ENCODE measurements at places on chromosomes 2 and 18.

GRCh38 chr2:147356157-147356556 is 488.7 kb upstream of the ACVR2A start:
- no peak for DNase-seq

DNA sequence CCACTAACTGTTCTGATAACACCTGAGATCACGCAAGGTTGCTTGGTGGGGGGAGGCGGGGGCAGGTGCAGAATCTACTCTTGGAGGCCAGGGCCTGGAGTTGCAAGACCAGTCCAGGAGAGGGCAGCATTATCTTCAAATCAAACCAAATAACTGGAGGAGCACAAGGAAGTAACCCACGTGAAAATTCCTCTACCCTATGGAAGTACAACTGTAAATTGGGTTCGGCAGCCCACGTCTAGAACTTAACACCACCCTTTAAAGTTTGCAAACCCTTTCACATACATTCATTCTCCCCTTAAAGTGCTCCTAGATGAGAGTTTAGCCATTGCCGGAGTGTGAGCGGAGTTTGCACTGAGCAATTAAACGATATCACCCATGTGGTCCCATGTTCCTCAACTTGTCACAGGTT is 19.6 kb upstream of the CXCR1 start:
- peak; percentile 79 for DNase-seq

DNA sequence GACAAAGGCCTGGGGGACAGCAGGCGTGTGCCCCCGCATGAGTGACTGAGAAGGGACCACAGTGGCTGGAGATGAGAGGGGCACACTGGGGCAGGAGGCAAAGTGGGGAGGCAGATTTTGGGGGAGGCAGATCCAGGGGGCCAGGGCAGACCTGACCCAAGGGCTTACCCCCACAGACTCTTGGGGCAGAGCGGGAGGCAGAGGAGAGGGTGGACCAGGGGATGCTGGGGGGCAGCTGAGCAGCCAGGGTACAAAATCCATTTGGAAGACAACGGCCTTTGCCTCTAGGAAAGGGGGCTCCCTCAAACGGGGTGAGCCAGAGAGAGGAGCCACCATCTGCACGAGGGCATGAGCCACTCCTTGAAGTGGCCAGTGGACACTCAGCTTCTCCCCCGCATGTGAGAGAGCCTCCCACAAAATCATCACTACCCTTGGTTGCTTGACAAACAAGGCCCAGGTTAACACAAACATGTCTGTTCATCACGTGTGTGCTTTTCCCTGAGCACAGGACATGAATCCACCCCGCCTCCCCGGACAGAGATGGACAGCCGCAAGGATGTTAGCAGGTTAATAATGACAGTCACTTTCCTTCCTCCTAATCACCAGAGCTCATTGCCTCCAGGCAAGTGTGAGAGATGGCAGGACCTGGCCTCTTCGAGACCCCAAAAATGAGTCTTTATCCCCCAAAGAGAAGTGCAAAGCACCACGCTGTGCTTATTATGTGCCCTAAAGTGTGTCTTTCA is 72.0 kb upstream of the RAB6C start:
- no peak for DNase-seq

- DNase-seq, result peak; percentile 45
These were observed 34.1 kb upstream of the GNAL start for GRCh38 chr18:11654736-11655605.

- peak; percentile 15 for DNase-seq
These were observed 16.5 kb upstream of the VIT start for GRCh38 chr2:36680012-36680411.

GRCh38 chr2:203683932-203684556 is 22.4 kb upstream of the CD28 start:
- DNase-seq, result peak; percentile 97

All from ELR (cell line).